ENCODE measurements at places on chromosomes 4 and X. TPM values are rescaled to one million over a fixed set of nuclear protein-coding genes. Genes with fewer than 3 reads are reported as not detected.

GRCh38 chr4:134777606-134778005 lies 576.0 kb upstream of the PABPC4L start:
- no peaks in the 10 kb centered on the region for H3K4me1 ChIP-seq
- H3K4me3 ChIP-seq = no peak overlapping the region
- H3K27ac ChIP-seq = no peak overlapping the region
- no peak for DNase-seq
- H3K27me3 ChIP-seq = no peaks in the 10 kb centered on the region

- DNase-seq = peak; percentile 64
- H3K27me3 ChIP-seq = no peaks in the 10 kb centered on the region
- H3K4me1 ChIP-seq = no peaks in the 10 kb centered on the region
Measured at GRCh38 chr4:42655921-42656678, 805 bp downstream of the ATP8A1 start.

The CLDN34 gene
- total RNA-seq = not detected

DNA sequence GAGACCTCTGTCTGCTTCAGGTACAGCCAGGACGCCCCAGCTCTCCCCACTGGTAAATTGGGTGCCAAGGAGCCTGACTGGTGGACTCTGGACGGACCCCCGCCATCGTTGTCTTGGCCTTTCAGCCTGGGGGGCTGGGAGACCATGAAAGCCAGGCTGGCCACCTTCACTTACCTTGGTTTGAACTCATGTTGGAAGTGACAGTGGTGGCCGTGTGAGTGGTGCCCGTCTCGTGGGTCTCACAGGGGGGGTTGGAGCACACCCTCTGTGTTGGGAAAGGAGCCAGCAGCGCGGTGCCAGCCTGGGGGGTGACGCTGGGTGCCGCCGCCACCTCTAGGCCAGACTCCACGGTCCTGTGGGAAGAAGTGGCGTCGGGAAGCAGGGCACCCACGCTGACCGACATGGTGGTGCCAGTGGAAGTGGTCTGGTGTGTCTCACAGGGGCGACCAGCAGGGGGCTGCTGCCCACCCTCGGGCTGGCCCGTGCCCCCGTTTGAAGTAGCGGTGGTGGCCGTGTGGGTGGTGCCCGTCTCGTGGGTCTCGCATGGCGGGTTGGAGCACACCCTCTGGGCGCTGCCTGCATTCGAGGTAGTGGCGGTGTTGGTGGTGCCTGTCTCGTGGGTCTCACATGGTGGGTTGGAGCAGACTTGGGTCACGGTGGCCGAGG lies 9.6 kb upstream of the RENBP start:
- peak overlapping the region; percentile 19 for H3K27ac ChIP-seq
- H3K36me3 ChIP-seq = no peaks in the 10 kb centered on the region
- DNase-seq = no peak
- H3K4me1 ChIP-seq = no peaks in the 10 kb centered on the region

GRCh38 chrX:142428916-142429315 lies 223.8 kb upstream of the MAGEC2 start:
- H3K4me3 ChIP-seq = no peak overlapping the region
- H3K4me1 ChIP-seq = no peaks in the 10 kb centered on the region
- DNase-seq = no peak
- no peak overlapping the region for H3K27ac ChIP-seq
- H3K27me3 ChIP-seq = no peaks in the 10 kb centered on the region
- H3K36me3 ChIP-seq = no peaks in the 10 kb centered on the region

The IQCM gene
- total RNA-seq = not detected

The RAI2 gene
- total RNA-seq = 24.9 TPM

- no peak overlapping the region for H3K4me3 ChIP-seq
- DNase-seq = no peak
- H3K27me3 ChIP-seq = no peaks in the 10 kb centered on the region
- peaks cover 2% of the 10 kb centered on the region for H3K4me1 ChIP-seq
- H3K36me3 ChIP-seq = peaks cover 1% of the 10 kb centered on the region
Measured at GRCh38 chr4:173294444-173294843, 39.7 kb downstream of the HMGB2 start.

The ZNF157 gene
- 0.72 TPM for total RNA-seq

The GC gene
- not detected for total RNA-seq

DNA sequence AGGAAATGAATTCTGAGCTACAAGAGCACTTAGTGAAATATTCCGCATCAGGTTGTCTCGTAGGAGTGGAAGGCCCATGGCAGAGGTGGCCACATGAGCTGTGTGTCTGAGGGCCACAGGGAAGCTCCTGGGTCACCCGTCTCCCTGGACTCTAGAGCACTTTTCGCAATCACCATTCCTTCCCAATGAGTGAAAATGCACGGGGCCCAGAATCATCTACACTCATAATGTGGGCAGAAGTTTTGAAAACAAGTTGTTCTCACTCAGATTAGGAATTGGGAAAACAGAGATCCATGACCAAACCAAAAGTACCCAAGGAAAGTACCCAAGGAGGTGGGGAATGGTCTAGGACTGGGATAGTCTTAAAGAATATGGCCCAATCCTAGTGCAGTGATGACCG lies 94.4 kb downstream of the SCD5 start:
- no peak for DNase-seq
- H3K27ac ChIP-seq = no peak overlapping the region
- H3K4me3 ChIP-seq = no peak overlapping the region
- H3K27me3 ChIP-seq = no peaks in the 10 kb centered on the region
- H3K36me3 ChIP-seq = no peaks in the 10 kb centered on the region

- H3K36me3 ChIP-seq = peaks cover 13% of the 10 kb centered on the region
- H3K4me3 ChIP-seq = no peak overlapping the region
- no peaks in the 10 kb centered on the region for H3K27me3 ChIP-seq
- peak overlapping the region; percentile 7 for H3K27ac ChIP-seq
Measured at GRCh38 chr4:76740866-76741662, 156.9 kb downstream of the SOWAHB start.

DNA sequence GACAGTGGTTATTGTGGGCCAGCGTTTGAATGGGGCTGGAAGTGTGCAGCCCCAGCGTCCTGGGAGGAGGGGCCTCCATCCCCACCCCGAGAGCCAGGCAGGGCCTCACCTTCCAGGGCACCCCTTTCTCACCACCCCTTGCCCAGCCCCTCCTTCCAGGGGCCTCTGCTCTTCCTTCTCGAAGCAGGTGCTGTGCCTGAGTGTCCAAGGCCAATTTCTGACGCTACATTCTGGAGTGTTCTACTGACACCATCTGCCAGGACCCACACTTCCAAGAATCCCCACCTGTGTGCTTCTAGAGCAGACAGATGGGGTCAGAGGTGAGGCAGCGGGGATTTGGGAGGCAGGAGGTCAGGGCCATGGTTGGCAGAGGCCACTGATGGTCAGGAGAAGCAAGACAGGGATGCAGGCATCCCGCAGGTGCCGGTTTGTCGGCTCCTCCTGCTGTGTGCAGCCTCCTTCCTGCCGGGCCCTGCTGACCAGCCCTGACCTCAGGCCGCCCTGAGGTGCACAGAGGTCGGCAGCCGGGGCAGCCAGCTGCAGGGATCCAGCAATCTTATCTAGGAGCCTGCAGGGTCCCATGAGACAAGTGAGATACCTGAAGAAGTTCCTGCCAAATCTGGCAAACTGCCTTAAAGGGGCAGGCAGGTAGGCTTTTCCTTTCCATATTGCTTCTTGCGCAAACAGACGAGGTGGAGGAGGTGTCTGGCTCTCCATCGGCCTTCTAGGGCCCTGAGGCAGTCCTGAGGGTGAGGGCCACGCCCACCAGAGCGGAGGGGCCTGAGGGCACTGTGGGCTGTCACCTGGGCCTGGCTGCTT lies 18.8 kb downstream of the MSANTD1 start:
- peak; percentile 47 for DNase-seq
- no peaks in the 10 kb centered on the region for H3K27me3 ChIP-seq
- no peaks in the 10 kb centered on the region for H3K36me3 ChIP-seq
- H3K27ac ChIP-seq = no peak overlapping the region

DNA sequence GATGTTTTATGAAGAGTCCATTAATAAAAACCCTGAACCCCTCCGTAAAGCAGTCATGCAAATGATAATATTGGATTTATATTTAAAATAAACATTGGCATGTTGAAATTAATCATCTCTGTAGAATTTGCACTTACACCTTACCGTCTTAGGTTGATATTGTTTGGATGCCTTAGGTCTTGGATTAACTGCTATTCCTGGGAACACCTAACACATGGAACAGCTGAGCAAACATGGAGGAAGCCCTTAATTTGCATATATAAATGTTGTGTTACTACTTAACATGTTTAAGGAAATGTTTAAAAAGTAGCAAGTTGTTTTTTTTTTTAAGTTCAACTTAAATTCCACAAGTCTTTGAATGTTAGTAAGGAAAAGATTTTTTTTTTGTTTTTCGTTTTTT lies 62.5 kb downstream of the NSD2 start:
- no peak overlapping the region for H3K27ac ChIP-seq
- no peak for DNase-seq
- no peaks in the 10 kb centered on the region for H3K27me3 ChIP-seq
- peaks cover 15% of the 10 kb centered on the region for H3K36me3 ChIP-seq
- H3K4me3 ChIP-seq = no peak overlapping the region
- no peaks in the 10 kb centered on the region for H3K4me1 ChIP-seq

GRCh38 chr4:106264331-106264728 lies 51.7 kb downstream of the TBCK start:
- H3K4me3 ChIP-seq = no peak overlapping the region
- H3K27me3 ChIP-seq = no peaks in the 10 kb centered on the region
- no peak for DNase-seq

The PPP1R2C gene
- not detected for total RNA-seq

DNA sequence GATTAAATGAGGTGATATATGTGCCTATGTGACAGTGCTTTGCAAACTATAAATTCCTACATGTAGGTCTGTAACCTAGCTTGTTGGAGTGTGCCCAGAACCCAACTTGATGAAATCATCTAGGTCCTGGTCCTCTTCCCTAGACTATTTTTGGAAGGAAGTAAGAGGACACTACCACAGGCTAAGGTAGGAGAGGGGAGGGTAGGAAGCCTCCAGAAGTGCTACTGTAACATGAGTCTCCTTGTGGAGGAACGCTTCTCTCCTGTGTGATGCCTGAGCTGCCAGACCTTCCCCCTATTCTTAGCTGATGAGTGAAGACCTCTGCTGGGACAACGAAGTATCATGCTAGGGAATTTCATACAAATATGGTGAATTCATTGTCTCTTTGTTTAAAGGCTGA lies 41.8 kb upstream of the IL21 start:
- DNase-seq = no peak
- H3K27me3 ChIP-seq = no peaks in the 10 kb centered on the region
- H3K36me3 ChIP-seq = no peaks in the 10 kb centered on the region
- no peak overlapping the region for H3K4me3 ChIP-seq

GRCh38 chr4:43264730-43265129 lies 372.2 kb downstream of the GRXCR1 start:
- no peaks in the 10 kb centered on the region for H3K27me3 ChIP-seq
- H3K4me1 ChIP-seq = no peaks in the 10 kb centered on the region
- no peak overlapping the region for H3K27ac ChIP-seq

The TMPRSS11A gene
- not detected for total RNA-seq

The MAGEA12 gene
- total RNA-seq = not detected

DNA sequence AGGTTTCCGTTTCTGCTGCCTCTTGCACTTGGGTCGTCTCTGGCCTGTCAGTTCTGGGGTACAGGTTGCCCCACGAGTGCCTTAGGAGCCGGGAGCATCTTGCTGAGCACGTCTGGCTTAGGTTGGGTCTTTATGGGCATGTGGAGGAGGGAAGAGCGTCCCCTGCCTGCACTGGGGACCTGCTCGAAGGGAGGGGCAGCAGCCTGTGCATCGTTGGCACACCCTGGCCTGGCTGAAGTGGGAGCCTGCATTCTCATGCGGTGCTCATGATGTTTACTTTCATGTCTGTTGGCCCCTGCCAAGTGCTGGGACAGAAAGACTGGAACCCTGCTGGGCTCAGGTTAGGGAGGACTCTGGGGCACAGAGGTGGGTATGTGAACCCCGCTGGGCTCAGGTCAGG lies 23.8 kb upstream of the TADA2B start:
- H3K4me3 ChIP-seq = no peak overlapping the region
- no peak overlapping the region for H3K27ac ChIP-seq
- no peaks in the 10 kb centered on the region for H3K36me3 ChIP-seq

The GRIA2 gene
- total RNA-seq = 19.2 TPM

The DGKK gene
- not detected for total RNA-seq

The ATP2B3 gene
- total RNA-seq = 0.27 TPM

The DGAT2L6 gene
- total RNA-seq = not detected

The TEX28 gene
- not detected for total RNA-seq

The MEPE gene
- not detected for total RNA-seq

GRCh38 chr4:184811526-184812198 lies 14.1 kb downstream of the ACSL1 start:
- no peak for DNase-seq
- no peaks in the 10 kb centered on the region for H3K36me3 ChIP-seq
- H3K4me1 ChIP-seq = peaks cover 8% of the 10 kb centered on the region
- no peak overlapping the region for H3K27ac ChIP-seq
- H3K4me3 ChIP-seq = no peak overlapping the region

The CFAP99 gene
- total RNA-seq = 0.13 TPM

GRCh38 chr4:165621983-165622382 lies 243.2 kb downstream of the CPE start:
- no peaks in the 10 kb centered on the region for H3K36me3 ChIP-seq
- H3K4me3 ChIP-seq = no peak overlapping the region
- H3K27ac ChIP-seq = no peak overlapping the region

The FAM9B gene
- total RNA-seq = not detected

GRCh38 chr4:25161593-25161950 lies 1.3 kb upstream of the SEPSECS start:
- H3K36me3 ChIP-seq = no peaks in the 10 kb centered on the region
- H3K4me3 ChIP-seq = peak overlapping the region; percentile 16
- no peaks in the 10 kb centered on the region for H3K27me3 ChIP-seq
- H3K27ac ChIP-seq = peak overlapping the region; percentile 24

GRCh38 chrX:47313056-47313455 lies 57.3 kb upstream of the ZNF157 start:
- H3K27me3 ChIP-seq = no peaks in the 10 kb centered on the region
- no peaks in the 10 kb centered on the region for H3K4me1 ChIP-seq
- no peaks in the 10 kb centered on the region for H3K36me3 ChIP-seq

GRCh38 chr4:165522050-165522449 lies 143.2 kb downstream of the CPE start:
- H3K4me3 ChIP-seq = no peak overlapping the region
- no peaks in the 10 kb centered on the region for H3K27me3 ChIP-seq
- DNase-seq = no peak
- no peak overlapping the region for H3K27ac ChIP-seq
